ENCODE measurements at places on chromosomes 4 and X. TPM values are rescaled to one million over a fixed set of nuclear protein-coding genes. Genes with fewer than 3 reads are reported as not detected.

- no peak for DNase-seq
Measured at GRCh38 chr4:183443655-183444213, 702 bp upstream of the CDKN2AIP start.

- no peak for DNase-seq
Measured at GRCh38 chr4:104915864-104916263, 230.8 kb upstream of the TET2 start.

DNA sequence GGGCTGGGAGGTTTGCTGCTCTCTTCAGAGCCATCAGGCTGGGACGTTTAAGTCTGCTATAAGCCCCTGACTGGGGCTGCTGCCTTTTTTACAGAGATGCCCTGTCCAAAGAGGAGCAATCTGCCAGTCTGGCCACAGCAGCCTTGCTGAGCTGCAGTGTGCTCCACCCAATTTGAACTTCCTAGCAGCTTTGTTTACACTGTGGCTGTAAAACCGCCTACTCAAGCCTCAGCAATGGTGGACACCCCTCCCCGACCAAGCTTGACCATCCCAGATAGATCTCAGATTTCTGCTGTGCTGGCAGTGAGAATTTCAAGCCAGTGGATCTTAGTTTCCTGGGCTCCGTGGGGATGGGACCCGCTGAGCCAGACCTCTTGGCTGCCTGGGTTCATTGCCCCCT is 40.7 kb downstream of the SPATA18 start:
- DNase-seq = no peak

PNMA3 gene
- 1.2 TPM for total RNA-seq

GRCh38 chr4:7158081-7158750 is 34.1 kb upstream of the SORCS2 start:
- no peak for DNase-seq

DNA sequence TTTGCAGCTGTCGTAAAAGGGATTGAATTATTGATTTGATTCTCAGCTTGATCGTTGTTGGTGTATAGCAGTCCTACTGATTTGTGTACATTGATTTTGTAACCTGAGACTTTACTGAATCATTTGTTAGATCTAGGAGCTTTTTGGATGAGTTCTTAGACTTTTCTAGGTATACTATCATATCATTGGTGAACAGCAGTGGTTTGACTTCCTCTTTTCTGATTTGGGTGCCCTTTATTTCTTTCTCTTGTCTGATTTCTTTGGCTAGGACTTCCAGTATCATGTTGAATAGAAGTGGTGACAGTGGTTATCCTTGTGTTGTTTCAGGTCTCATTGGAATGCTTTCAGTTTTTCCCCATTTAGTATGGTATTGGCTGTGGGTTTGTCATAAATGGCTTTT is 8.4 kb downstream of the APOOL start:
- DNase-seq = no peak

DNA sequence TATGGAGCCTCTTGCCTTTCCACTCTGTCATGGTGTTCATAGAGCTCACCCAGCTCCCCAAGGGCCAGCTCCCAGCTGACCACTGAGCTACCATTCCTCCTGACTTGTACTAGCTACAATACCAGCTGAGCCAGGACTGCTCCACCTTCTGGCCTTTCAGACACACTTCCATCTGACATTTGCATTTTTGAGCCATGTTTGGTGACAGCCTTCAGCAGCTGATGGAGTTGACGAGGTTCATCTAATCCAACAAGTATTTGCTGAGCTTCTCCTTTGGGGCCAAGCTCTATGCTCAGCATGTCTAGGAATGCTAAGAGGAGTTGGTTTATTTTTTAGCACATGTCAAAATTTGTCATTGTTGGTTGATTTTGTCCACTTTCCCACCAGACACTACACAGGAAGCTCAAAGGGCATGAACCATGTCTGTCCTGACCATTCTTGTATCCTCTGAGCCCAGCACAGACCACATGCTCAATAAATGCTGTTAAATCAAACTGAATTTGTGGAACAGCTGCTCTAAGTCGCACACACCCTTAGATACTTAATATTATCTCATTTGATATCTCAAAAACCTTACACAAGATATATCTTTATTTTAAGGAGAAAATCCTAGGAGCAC is 142.6 kb upstream of the PPARGC1A start:
- peak; percentile 64 for DNase-seq

- DNase-seq = no peak
Measured at GRCh38 chrX:38850807-38851544, 49.7 kb downstream of the MID1IP1 start.

- no peak for DNase-seq
Measured at GRCh38 chr4:38466401-38466800, 197.6 kb upstream of the KLF3 start.

MND1 gene
- total RNA-seq = 7.2 TPM

DNA sequence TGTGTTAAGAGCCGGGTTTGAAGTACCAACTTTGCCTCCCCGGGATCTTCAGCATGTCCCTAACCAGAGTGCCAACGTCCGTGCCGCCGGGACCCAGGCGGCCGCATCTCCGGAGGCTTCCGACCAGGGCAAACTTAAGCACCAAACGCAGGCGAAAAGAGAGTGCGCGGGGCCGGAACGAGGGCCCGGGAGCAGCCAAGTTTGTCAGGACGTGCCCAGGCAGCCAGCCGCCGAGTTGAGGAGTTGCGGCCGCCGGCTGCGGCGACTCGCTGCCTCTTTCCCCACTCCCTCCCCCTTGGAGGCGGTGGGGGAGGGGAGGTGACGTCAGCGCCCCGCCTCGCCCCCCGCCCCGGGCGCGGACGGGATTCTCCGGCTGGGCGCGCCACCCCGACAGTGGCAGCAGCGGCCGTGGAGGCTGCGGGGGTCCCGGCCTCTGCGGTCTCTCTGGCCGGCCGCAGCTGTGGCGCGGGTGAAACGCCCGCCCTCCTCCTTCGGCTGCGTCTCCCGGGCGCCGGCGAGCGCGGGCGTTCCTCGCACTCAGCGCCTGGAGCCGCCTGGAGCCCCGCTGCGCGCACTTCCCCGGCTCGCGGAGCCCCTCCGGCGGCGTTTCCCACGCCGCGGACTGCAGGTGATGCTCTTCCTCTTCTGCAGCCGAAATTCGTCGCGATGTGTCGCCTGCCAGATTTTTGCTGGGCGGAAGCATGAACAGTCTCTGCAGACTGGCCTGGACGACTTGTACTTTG is 2.9 kb upstream of the FAT1 start:
- DNase-seq = peak; percentile 92

GRCh38 chrX:152898442-152898841 is 575 bp downstream of the ZNF185 start:
- no peak for DNase-seq

GRCh38 chr4:13496605-13497004 is 12.5 kb upstream of the RAB28 start:
- DNase-seq = no peak

PTCHD1 gene
- total RNA-seq = 0.31 TPM

DNA sequence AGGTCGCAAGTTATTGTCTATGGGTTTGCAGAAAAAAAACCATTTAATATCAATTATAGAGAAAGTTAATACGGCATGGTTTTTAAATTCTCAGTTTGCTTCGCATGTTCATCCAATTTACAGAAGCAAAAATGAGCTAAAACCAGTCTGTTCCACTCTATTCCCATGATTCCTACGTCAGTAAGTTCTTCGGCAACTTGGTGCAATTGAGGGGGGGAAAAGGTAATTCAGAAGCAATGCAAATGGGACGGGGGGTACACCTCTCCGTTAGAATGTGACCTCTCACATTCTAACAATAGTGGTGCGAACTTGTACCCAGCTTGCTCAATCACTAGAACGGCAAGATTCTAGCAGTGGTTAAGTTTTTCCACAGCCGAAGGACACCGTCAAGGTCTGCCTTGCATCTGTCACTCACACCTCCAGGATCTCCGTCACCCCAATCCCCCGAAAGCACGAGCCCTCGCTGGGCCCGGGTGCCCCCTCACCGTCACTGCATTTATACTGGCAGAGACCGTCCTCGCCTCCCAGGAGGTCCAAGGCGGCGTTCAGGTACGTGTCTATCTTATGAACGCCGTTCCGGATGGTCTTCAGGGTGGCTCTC is 653 bp downstream of the PLA2G12A start:
- DNase-seq = peak; percentile 22

GRCh38 chrX:69614886-69615285 is 1.0 kb upstream of the EDA start:
- DNase-seq = peak; percentile 81

DNA sequence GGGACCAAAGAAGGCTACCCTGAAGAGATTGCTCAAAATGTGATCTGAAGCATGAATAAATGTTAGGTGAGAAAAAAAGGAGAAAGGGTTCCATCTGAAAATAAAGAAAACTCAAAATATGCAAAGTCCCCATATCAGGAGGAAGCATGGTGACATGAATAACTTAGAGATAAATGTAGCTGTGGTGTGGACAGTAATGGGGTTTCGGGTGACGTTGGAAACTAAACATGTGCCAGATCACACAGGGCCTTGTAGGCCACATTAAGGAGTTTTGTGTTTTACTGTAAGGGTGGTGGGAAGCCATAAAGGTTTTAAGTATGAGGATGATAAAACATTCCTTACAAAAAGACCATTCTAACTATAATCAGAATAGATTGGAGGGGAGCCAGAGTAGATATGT is 40.3 kb upstream of the ACSL4 start:
- DNase-seq = no peak

GRCh38 chr4:73967866-73968265 is 14.0 kb downstream of the PF4 start:
- DNase-seq = no peak

- no peak for DNase-seq
Measured at GRCh38 chr4:153126137-153126536, 78.1 kb upstream of the TRIM2 start.

- DNase-seq = no peak
Measured at GRCh38 chrX:130174045-130174704, 2.4 kb downstream of the RAB33A start.

GRCh38 chrX:73832319-73832718 is 269.3 kb downstream of the CHIC1 start:
- DNase-seq = no peak

IL21 gene
- total RNA-seq = not detected

DNA sequence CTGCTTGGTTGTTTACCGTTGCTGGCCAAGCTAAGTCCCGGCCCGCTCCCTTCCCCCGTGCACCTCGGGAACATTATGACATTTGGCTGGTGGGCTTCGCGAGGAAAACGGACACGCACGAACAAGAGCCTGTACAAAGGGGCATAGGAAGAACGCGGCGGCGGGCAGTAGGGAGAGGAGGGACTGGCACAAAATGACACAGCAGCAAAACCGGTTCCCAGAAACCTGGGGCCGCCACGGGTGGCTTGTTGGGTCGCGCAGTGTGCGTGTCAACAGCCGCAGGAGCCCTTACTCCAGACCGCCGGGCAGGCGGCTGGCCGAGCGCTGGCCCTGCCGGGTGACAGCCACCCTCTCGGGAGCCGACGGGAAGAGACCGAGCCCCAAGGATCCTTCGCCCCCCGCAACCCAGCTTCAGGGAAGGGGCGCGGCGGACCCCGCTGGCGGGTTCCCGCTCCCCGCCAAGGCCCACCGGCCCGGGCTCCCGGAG is 1.6 kb upstream of the LIN54 start:
- peak; percentile 49 for DNase-seq

- peak; percentile 15 for DNase-seq
Measured at GRCh38 chr4:104493081-104493831, 1.4 kb downstream of the CXXC4 start.

GRCh38 chr4:83831588-83831987 is 295.7 kb downstream of the GPAT3 start:
- no peak for DNase-seq

HSFX2 gene
- total RNA-seq = not detected

CHST7 gene
- total RNA-seq = 11.7 TPM

NAA15 gene
- total RNA-seq = 38.9 TPM

- DNase-seq = no peak
Measured at GRCh38 chr4:81204571-81204970, 10.5 kb downstream of the PRKG2 start.

DNA sequence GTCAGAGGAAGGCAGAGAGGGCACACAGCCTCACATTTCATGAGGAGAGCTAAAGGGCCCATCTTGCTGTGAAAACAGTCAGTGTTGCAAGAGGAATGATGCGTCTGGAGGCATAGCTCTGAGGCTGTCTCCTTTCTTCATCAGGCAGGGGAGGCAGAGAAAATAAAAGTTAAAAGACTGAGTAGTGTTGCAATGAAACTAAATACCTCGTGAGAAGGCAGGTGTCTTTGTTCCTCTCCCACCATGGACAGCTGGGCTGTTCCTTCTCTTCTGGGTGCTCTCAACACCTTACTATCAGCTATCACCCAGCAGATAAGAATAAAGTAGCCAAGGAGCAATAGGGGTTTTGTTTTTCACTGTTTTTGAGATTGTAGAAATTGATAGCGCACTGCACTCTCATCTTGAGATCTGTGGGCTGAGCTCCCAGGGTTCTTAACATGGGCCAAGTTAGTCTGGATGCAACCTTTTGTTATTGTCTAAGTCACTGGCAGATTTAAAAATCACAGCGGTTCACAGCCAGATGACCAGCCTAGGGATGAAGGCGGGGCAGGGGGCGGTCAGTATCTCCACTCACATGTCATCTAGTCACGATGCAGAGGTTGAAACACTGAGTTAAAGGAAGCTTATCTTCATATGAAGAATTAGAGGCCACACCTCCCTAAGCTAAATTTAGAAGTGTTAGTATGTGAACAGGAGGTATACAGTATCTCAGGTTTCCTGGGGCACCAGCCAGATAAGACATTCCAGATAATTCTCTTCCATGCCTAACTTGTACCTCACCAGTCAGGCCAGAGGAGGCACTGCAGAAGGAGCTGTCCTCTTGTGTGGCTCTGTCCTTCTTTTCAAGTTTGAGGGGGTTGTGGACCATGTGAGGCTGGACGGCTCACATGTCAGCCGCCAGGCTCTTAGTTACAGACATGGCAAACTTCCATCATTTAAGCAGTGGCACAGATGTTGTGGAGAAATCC is 36.9 kb downstream of the PARM1 start:
- DNase-seq = peak; percentile 90

TREX2 gene
- total RNA-seq = 2.2 TPM
